Muscle of arm (tissue), 14 donors: ENCODE measurements at places on chromosomes 11 and 22. TPM values are rescaled to one million over a fixed set of nuclear protein-coding genes. Genes with fewer than 3 reads are reported as not detected.

Gene MS4A5
- polyA plus RNA-seq, result not detected

Gene ATXN10
- 208 TPM for polyA plus RNA-seq

Gene CDC42BPG
- 0.40 TPM for polyA plus RNA-seq

Gene MFRP
- not detected for polyA plus RNA-seq

Gene OR5AP2
- not detected for polyA plus RNA-seq

GRCh38 chr11:69166218-69167115 lies 10.7 kb downstream of the SMIM38 start:
- peak; percentile 60 for DNase-seq

- DNase-seq, result no peak
These were observed 48.3 kb downstream of the PIK3C2A start for GRCh38 chr11:17159441-17159840.

DNA sequence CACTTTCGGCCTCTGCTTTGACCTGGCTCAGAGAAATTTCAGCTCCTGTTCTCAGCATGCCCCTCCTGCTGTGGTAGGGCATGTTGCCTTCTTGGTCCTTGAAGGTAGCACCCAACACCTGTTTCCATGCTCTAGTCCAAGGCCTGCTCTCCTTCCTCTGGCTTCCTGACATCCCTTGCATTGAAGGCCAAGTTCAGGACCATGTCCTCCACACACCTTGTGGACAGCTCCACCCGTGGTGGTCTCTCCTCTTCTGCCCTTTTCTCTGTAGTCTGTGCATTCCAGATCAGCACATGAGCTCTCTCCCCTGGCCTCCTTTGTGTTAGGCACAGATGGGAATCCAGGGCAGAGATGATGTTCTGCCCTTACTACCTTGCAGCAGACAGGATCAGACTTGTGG lies 225.3 kb downstream of the ADAMTS15 start:
- no peak for DNase-seq

- DNase-seq, result no peak
These were observed 370.2 kb upstream of the CHORDC1 start for GRCh38 chr11:90593099-90593498.

DNA sequence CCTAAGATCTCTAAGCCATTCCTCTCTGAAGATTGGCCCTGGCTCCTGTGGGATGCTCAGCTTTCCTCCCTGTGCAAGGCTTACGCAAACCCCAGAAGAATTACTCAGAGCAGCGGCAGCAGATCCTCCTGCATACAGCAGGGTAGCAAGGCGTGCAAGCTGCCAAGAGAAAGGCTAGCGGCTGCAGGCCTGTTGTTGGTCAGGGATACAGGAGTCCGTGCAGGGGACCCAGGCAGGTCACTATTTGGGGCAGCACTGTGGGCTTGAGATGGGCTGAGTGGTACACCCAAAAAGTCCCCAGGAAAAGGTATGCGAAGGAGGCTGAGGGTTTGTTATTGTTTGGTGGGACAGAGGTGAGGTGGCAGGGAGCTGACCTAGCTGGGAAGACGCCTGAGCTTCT lies 1.5 kb downstream of the GLB1L2 start:
- DNase-seq, result no peak

- DNase-seq, result no peak
These were observed 21.2 kb upstream of the MAP6 start for GRCh38 chr11:75689863-75690609.

DNA sequence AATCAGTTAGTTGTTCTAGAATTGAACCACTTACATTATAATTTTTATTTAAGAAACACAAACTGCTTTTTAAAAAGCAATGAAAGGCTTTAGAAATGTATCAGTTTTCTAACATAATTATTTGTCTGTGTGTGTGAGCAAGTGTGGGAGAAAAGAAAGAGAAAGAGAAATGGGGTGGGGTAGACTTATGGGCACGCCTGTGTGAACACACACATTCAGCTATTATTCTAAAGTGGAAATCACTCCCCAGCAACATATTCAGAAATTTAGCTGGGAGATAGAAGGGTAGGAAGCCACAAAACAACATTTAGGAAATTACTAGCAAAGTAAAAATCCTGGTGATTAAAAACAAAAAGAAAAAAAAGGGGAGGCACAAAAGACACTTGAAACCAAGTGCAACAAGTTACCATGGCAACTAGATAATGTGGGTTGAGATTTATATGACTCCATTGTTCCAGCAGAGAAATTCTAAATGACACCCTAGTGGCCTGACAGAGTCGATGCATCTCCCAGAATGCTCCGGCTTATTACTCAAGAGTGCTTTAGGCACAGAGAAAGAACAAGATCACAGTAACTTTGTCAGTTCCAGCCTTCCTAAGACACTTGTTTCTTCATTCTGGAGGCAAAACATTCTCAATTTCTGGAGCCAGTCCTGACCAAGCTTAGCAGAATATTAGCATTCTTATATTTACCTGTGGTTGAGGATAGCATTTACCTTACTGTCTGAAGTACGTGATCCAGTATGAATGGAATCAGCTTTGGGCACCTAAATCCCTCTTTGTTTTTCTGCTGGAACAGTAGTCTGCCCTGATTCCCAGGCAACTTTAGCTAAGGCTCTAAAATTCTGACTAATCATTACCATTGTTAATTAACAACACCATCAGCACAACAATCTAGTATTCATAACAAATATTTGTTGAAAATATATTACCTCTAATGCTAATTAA lies 444.4 kb downstream of the DLG2 start:
- DNase-seq, result no peak

GRCh38 chr11:95827696-95828095 lies 37.4 kb downstream of the CEP57 start:
- no peak for DNase-seq

- no peak for DNase-seq
These were observed 32.2 kb upstream of the SYT7 start for GRCh38 chr11:61613051-61613450.

DNA sequence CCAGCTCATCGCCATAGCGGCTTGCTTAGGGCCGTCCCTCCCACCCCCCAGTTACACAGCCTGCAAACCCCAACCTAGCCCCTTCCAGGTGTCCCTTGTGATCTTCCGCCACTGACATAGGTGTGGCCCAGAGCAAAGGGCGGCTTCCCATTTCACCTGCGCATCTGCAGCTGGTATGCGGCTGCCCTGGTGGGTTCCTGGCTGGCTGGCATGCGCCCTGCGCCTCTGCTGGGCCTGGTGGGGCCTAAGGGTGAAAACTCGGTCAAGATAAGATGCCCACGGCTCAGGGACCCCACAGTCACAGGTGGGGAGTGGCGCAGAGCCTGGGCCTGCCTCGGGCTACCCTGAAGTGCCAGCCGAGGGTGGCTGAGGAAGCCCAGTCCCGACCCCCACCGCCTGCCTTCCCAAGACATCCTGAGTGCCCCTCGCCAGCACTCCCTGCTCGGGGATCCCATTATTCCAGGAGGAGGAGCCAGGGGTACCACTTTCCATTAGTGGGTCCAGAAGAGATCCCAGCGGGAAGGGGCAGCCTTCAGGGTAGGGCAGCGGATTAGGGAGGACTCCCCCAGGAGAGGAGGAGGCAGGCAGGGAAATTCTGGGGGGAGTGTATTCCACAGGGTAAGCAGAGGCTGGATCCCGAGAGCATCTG lies 36.9 kb upstream of the KCNQ1OT1 start:
- DNase-seq, result no peak

- DNase-seq, result no peak
These were observed 8.4 kb downstream of the KCTD17 start for GRCh38 chr22:37059876-37060449.

GRCh38 chr22:44378380-44378779 lies 65.6 kb upstream of the SHISAL1 start:
- DNase-seq, result no peak

GRCh38 chr11:123371506-123372297 lies 58.4 kb upstream of the GRAMD1B start:
- DNase-seq, result no peak

DNA sequence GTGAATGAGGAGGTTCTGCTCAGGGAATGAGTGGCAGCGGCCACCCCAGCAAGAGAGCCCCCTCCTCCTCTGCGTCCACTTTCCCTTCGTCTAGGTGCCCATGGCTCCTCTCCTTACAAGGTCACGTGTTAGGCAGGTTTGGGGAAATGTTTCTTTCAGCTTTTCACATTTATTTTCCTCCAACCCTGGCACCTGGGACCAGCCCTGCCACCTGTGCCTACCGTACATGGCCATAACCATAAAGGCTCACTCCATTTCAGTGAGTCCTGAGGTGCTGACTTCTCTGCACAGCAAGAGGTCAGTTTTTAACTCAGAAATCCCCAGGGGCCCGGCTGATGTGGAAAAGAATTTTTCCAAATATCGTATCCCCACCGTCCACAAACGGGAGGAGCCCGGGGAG lies 71.2 kb downstream of the FLI1 start:
- no peak for DNase-seq
